Endothelial cell of umbilical vein (primary cell): ENCODE measurements at places on chromosomes 5 and 9. TPM values are rescaled to one million over a fixed set of nuclear protein-coding genes. Genes with fewer than 3 reads are reported as not detected.

- DNase-seq = no peak
- H3K36me3 ChIP-seq = no peaks in the 10 kb centered on the region
- no peaks in the 10 kb centered on the region for H3K27me3 ChIP-seq
- H3K27ac ChIP-seq = no peak overlapping the region
Observed at GRCh38 chr9:98240475-98240874, 15.0 kb downstream of the TBC1D2 start.

- no peak overlapping the region for H3K27ac ChIP-seq
- H3K27me3 ChIP-seq = no peaks in the 10 kb centered on the region
- DNase-seq = peak; percentile 39
Observed at GRCh38 chr5:149024477-149024876, 38.4 kb downstream of the SH3TC2 start.

DNA sequence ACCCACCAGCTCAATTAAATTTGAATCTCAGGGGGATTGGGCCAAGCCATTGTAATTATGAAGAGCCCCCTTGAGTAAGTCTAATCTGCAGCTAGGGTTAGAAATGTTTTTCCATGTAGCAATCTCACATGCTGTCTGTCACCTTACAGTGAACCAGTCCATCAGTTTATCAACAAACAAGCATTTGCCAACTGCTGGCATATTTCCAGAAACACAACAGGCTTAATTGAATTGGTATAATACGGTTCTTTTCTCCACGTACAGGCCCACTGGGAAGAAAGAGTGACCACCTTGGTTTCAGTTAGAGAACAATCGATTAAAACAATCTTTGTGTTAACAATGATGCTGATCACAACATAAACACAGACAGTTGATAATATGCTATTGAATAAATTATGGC, 67.4 kb downstream of the NSUN2 start:
- no peaks in the 10 kb centered on the region for H3K27me3 ChIP-seq
- H3K36me3 ChIP-seq = no peaks in the 10 kb centered on the region
- no peak overlapping the region for H3K27ac ChIP-seq
- H3K4me1 ChIP-seq = no peaks in the 10 kb centered on the region
- H3K4me3 ChIP-seq = no peak overlapping the region
- no peak for DNase-seq

DNA sequence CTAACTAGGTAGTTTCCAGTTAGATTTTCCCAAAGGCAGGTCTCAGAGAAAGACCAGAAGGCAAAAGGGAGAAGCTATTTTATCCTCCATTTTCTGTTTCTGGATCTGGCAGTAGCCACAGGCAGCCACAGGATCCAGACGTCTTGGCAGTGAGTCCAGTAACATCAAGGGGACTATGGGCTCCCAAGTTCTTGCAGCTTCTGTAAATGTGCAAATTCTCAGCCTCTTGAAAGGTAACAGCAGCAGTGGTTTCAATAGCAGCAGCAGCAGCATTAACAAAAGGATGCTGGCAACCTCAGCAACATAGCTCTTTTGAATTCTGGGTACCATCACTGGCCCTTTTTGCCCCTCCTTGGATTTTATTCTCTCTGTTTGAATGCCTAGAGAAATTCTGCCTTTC, 27.1 kb upstream of the IL33 start:
- H3K36me3 ChIP-seq = no peaks in the 10 kb centered on the region
- H3K27ac ChIP-seq = no peak overlapping the region
- peaks cover 15% of the 10 kb centered on the region for H3K4me1 ChIP-seq
- no peaks in the 10 kb centered on the region for H3K27me3 ChIP-seq
- DNase-seq = peak; percentile 12

Gene ARHGEF39
- 4.0 and 4.7 TPM in 2 replicates for polyA plus RNA-seq

- H3K4me1 ChIP-seq = no peaks in the 10 kb centered on the region
- H3K4me3 ChIP-seq = no peak overlapping the region
- no peaks in the 10 kb centered on the region for H3K36me3 ChIP-seq
- no peak for DNase-seq
Observed at GRCh38 chr5:28380167-28380566, 1341.8 kb upstream of the CDH9 start.

- H3K27me3 ChIP-seq = no peaks in the 10 kb centered on the region
- H3K4me1 ChIP-seq = peaks cover 15% of the 10 kb centered on the region
- no peak for DNase-seq
- H3K27ac ChIP-seq = no peak overlapping the region
Observed at GRCh38 chr5:177374211-177374610, 10.0 kb upstream of the SLC34A1 start.

- no peak overlapping the region for H3K27ac ChIP-seq
- no peak overlapping the region for H3K4me3 ChIP-seq
- H3K36me3 ChIP-seq = no peaks in the 10 kb centered on the region
- H3K4me1 ChIP-seq = peaks cover 21% of the 10 kb centered on the region
- H3K27me3 ChIP-seq = no peaks in the 10 kb centered on the region
Observed at GRCh38 chr9:87595610-87596009, 97.9 kb downstream of the DAPK1 start.

DNA sequence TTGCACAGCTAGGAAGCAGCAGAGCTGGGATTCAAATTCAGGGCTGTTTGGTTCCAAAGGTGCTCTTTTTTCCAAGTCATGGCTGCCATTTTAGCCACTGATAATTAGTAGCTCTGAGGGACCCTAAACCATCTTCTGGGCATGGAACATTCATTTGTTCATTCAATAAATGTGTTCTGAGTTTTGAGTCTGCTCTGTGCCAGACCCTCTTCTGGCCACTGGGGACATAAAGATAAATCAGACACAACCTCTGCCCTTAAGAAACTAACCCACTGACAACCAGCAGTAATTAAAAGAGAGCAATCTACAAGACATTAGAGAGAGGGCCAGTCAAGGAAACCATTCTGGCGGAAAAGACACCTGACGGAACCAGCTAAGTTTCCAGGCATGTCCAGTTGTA, 2.0 kb upstream of the CPEB4 start:
- H3K36me3 ChIP-seq = no peaks in the 10 kb centered on the region
- H3K27ac ChIP-seq = peak overlapping the region; percentile 26
- H3K27me3 ChIP-seq = no peaks in the 10 kb centered on the region
- H3K4me3 ChIP-seq = no peak overlapping the region
- DNase-seq = no peak

GRCh38 chr5:142655339-142656267, 30.3 kb downstream of the FGF1 start:
- H3K27me3 ChIP-seq = peaks cover 2% of the 10 kb centered on the region
- peak; percentile 84 for DNase-seq
- H3K36me3 ChIP-seq = no peaks in the 10 kb centered on the region
- no peaks in the 10 kb centered on the region for H3K4me1 ChIP-seq
- no peak overlapping the region for H3K4me3 ChIP-seq

GRCh38 chr5:36079200-36079781, 12.6 kb upstream of the UGT3A2 start:
- no peak overlapping the region for H3K4me3 ChIP-seq
- H3K4me1 ChIP-seq = no peaks in the 10 kb centered on the region
- peak; percentile 62 for DNase-seq
- H3K36me3 ChIP-seq = no peaks in the 10 kb centered on the region
- no peak overlapping the region for H3K27ac ChIP-seq

Gene SURF2
- polyA plus RNA-seq = 14.2 and 16.9 TPM in 2 replicates

Gene CCNI2
- 0.13 and 0.25 TPM in 2 replicates for polyA plus RNA-seq

Gene FOXD4
- polyA plus RNA-seq = 0.07 and 0.13 TPM in 2 replicates

GRCh38 chr9:18941060-18941740, 91.8 kb downstream of the SAXO1 start:
- DNase-seq = no peak
- no peak overlapping the region for H3K4me3 ChIP-seq
- H3K27me3 ChIP-seq = peaks cover 2% of the 10 kb centered on the region
- H3K36me3 ChIP-seq = no peaks in the 10 kb centered on the region
- H3K27ac ChIP-seq = no peak overlapping the region

DNA sequence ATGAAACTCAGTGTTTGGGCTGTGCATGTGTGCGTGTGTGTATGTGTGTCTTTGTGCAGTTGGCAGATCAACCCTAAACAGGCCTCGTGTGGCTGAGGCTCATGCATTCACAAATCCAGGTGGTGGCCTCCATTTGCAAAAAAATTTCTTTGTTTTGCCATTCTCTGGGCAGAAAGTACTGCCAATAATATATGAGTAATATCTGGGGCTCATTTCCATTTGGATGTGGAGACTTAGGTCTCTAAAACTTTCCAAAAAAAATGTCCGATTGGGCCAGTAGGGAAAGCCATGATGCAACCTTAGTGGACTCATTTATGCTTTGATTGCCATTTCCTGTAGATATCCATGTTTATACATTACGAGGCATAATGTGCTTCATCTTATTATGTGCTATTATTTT, 77.9 kb upstream of the RPS23 start:
- no peaks in the 10 kb centered on the region for H3K27me3 ChIP-seq
- no peak overlapping the region for H3K4me3 ChIP-seq
- peak overlapping the region; percentile 73 for H3K27ac ChIP-seq
- no peaks in the 10 kb centered on the region for H3K36me3 ChIP-seq

Gene RABEPK
- polyA plus RNA-seq = 23.0 and 23.5 TPM in 2 replicates

GRCh38 chr5:148382961-148383360, 797 bp upstream of the FBXO38 start:
- H3K4me3 ChIP-seq = peak overlapping the region; percentile 69
- peaks cover 55% of the 10 kb centered on the region for H3K4me1 ChIP-seq
- H3K27me3 ChIP-seq = no peaks in the 10 kb centered on the region
- no peaks in the 10 kb centered on the region for H3K36me3 ChIP-seq
- peak; percentile 60 for DNase-seq

GRCh38 chr9:20592673-20593072, 29.6 kb downstream of the MLLT3 start:
- peak; percentile 6 for DNase-seq
- no peak overlapping the region for H3K27ac ChIP-seq
- no peaks in the 10 kb centered on the region for H3K36me3 ChIP-seq
- no peaks in the 10 kb centered on the region for H3K27me3 ChIP-seq
- peaks cover 4% of the 10 kb centered on the region for H3K4me1 ChIP-seq

GRCh38 chr9:120693700-120694008, 20.6 kb downstream of the MEGF9 start:
- peaks cover 8% of the 10 kb centered on the region for H3K4me1 ChIP-seq
- H3K27me3 ChIP-seq = no peaks in the 10 kb centered on the region
- no peaks in the 10 kb centered on the region for H3K36me3 ChIP-seq
- H3K4me3 ChIP-seq = no peak overlapping the region
- H3K27ac ChIP-seq = no peak overlapping the region
- DNase-seq = no peak

Gene WHRN
- 0.35 and 0.53 TPM in 2 replicates for polyA plus RNA-seq

Gene INSL4
- polyA plus RNA-seq = not detected in 2 replicates

Gene PCDHA9
- 0.03 TPM in 1 of 2 replicates, not detected in the other for polyA plus RNA-seq

Gene TSLP
- not detected in 2 replicates for polyA plus RNA-seq

Gene CDC20B
- 0.22 TPM in 2 replicates for polyA plus RNA-seq

Gene HACD4
- polyA plus RNA-seq = 1.2 and 1.3 TPM in 2 replicates
